A549 treated with Mapracorat at 1 μM for 4 hours (cell line): ENCODE measurements at places on chromosomes 4 and X. TPM values are rescaled to one million over a fixed set of nuclear protein-coding genes. Genes with fewer than 3 reads are reported as not detected.

The FHIP1A gene
- total RNA-seq, result 0.07 to 0.84 TPM (median 0.13 TPM) in 5 replicates

The UNC5C gene
- total RNA-seq, result 0.01 to 0.02 TPM in 2 of 5 replicates, not detected in the others

The EDNRA gene
- 0.11 to 0.32 TPM (median 0.30 TPM) in 5 replicates for total RNA-seq

The PAGE1 gene
- not detected in 5 replicates for total RNA-seq

The TMEM271 gene
- total RNA-seq, result not detected in 5 replicates

The FHL1 gene
- total RNA-seq, result 23.9 to 26.6 TPM (median 24.7 TPM) in 5 replicates

The DCHS2 gene
- 0.02 to 0.09 TPM in 2 of 5 replicates, not detected in the others for total RNA-seq
